Stimulated activated CD8-positive, alpha-beta memory T cell treated with anti-CD3 and anti-CD28 coated beads, Interleukin-15, amount 100 ng/mL, for 48 hours (primary cell): ENCODE measurements at places on chromosomes 12 and 14.

- DNase-seq = no peak
Observed at GRCh38 chr12:125744201-125744600, 679.0 kb downstream of the AACS start.

DNA sequence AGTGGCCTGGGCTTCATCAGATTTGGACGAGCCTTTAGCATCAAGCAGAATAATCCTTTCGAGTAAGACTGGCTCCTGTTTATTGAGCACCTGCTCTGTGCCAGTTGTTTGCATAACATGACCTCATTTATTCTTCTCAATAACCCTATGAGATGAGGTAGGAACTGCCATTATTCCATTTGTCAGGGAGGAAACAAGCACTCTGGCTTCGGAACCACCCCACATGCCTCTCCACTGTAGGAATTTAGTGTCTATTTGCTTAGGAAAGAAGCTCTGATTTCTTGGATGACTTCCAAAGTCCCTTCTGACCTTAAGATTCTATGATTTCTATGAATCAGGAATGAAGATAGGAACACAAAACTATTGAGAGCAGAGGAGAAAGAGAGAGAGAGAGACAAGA lies 11.0 kb downstream of the SAMD4A start:
- DNase-seq = no peak

- DNase-seq = no peak
Observed at GRCh38 chr14:54088271-54088670, 131.6 kb upstream of the BMP4 start.

GRCh38 chr14:51487848-51488247 lies 163.9 kb upstream of the FRMD6 start:
- DNase-seq = no peak

GRCh38 chr14:95485222-95485819 lies 31.1 kb downstream of the SYNE3 start:
- DNase-seq = no peak

- DNase-seq = no peak
Observed at GRCh38 chr12:30624009-30624408, 71.7 kb downstream of the IPO8 start.

- no peak for DNase-seq
Observed at GRCh38 chr14:81509838-81510452, 23.7 kb downstream of the SEL1L start.

DNA sequence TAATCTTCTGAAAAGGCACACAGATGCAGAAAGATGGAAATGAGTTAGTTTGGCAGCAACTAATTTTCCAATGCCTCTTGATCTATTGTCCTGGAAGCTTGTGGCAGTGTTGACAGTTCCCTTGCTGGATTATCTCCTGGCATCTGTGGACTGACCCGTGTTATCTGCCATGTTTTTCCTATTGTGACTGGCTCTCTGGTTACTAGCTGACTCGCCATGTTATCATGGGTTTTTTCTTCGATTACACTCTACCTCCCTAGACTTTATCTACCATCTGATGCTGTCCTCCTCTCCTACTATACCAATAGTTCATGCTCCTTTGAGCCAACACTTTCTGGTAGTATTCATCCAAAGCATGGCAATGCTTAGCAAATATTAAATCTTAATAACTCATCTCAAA lies 63.3 kb upstream of the FLRT2 start:
- no peak for DNase-seq

GRCh38 chr14:60662982-60663381 lies 13.7 kb upstream of the SIX1 start:
- no peak for DNase-seq

DNA sequence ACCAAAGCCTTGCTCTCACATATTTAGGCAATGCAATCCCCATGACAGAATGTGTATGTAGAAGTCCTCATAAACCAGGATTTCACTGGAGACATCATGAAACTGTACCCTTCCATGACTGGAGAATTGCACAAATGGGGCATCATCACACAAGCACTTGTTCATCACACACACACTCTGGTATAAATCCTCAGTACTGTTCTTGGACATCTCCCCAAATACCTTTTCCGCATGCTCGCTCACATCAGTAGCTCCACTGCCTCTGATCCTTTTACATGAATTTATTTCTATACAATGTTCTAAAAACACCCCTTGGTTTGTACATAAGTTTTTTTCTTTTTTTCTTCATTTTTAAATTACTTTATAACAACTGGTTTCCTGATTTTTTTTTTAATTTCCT lies 3.3 kb upstream of the ING4 start:
- no peak for DNase-seq

- no peak for DNase-seq
Observed at GRCh38 chr14:21612324-21612723, 22.4 kb downstream of the OR10G2 start.

GRCh38 chr12:73106296-73106695 lies 834.1 kb downstream of the TRHDE start:
- no peak for DNase-seq

GRCh38 chr14:104981699-104982541 lies 3.7 kb upstream of the CLBA1 start:
- no peak for DNase-seq

GRCh38 chr12:122099280-122099749 lies 20.8 kb downstream of the MLXIP start:
- DNase-seq = no peak

DNA sequence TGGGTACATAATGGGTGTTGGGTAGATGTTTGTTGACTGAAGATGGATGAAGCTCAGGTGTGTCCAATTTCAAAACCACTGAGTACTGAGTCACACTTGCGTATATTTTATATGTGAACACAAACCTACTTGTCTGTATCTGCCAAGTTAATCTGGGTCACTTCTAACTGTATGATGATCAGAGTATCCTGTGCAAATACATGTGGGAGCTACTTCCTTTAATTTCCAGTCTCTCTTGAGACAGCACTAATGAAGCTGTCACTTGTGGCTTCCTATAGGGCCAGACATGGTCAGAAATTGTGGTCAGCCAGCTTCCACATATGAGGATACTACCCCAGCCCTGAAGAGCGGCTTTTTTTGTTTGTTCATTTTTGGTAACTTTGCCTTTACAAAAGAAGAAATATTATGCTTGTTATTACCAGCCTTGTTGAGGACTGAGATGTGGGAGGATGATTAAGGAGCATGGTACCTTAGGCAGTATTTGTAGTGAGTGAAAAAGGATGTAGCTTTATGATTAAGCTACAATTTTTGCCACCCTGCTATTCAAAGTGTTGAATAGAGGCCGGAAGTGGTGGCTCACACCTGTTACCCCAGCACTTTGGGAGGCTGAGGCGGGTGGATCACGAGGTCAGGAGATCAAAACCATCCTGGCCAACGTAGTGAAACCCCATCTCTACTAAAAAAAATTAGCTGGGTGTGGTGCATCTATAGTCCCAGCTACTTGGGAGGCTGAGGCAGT lies 32.4 kb downstream of the PLXNC1 start:
- DNase-seq = no peak

DNA sequence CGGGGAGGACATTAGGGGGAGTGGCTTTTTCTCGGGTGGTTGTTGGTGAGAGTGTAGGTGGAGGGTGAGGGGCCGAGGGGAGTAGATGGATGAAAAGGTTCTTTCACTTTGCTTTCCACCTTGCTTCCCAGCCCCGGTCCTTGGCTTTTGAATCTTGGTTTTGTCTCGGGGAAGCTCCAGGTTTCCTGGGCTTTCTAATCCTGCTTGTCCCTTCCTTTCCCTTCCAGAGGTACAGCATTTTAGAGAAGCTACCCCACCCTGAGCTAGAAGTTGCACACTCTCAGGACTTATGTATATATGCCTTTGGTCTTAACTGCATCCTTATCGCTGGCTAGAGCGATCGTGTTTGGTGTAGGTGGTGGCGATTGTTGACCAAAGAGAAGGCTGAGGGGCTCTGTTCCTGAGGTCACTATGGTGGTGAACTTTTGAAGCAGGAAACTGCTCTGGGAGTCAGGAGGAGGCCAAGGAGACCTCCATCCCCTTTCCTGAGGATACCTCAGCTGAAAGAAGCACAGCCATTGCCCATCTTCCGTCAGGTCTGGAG lies 862 bp downstream of the PIP4K2C start:
- DNase-seq = no peak

DNA sequence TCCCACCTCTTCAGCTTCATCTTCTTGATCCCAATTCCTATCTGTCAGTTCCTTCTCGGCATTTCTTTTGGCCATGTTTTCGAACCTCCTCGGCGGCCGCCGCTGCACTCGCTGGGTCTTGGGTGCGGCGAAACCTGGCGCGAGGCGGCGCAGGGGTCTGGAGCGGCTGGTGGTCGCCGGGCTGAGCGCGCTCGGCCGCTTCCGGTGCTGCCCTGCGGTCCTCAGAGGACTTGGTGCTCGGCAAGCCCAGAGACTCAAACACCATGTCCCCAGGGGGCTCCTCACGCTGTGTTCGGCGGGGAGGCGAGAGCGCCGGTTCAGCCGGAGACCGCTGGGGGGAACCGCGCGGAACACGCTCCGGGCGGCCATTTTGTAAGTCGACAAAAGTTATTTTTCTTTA lies 51.8 kb downstream of the PPP1R36 start:
- DNase-seq = no peak

GRCh38 chr14:33356181-33356580 lies 417.5 kb downstream of the NPAS3 start:
- DNase-seq = no peak

- DNase-seq = no peak
Observed at GRCh38 chr14:76426161-76426696, 50.3 kb downstream of the ESRRB start.

GRCh38 chr12:102465762-102466560 lies 14.4 kb downstream of the IGF1 start:
- DNase-seq = no peak

GRCh38 chr12:98725476-98726247 lies 80.6 kb downstream of the APAF1 start:
- peak; percentile 36 for DNase-seq

- DNase-seq = peak; percentile 49
Observed at GRCh38 chr12:47767216-47767724, 5.8 kb upstream of the SLC48A1 start.

DNA sequence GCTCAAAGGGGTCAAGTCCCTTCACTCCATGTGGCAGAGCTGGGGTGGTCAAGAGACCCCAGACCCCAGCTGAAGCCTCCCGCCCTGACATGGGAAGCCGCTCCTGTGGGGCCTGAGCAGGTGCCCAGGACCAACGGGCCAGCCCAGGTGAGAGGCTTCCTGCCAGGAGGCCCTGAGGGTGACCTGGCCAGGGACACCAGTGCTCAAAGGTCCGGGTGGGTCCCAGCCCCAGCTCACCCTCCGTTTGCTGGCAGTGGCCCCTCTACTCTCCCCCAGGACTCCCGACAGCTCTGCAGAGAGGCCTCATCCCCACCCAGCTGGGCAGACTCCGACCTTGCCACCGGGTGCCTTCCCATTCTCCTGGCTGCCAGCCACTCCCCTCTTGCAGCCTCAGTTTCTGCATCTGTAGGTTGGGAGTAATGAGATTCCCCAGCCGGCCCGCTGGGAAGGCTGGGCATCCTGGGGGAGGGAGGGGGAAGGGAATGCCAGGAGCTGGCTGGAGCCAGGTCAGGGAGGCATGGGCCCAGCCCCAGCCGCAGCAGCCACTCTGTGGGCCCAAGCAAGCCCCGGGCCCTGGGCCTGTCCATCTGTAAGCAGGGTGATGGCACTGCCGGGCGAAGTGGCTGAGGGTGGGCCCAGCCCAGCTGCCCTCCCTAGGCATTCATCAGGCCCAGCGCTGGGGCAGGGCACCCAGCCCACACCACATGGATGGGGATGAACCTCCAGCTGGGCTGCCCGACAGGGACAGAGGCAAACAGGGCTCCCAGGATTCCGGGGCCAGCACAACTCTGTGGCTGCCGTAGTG lies 10.3 kb upstream of the INF2 start:
- no peak for DNase-seq

DNA sequence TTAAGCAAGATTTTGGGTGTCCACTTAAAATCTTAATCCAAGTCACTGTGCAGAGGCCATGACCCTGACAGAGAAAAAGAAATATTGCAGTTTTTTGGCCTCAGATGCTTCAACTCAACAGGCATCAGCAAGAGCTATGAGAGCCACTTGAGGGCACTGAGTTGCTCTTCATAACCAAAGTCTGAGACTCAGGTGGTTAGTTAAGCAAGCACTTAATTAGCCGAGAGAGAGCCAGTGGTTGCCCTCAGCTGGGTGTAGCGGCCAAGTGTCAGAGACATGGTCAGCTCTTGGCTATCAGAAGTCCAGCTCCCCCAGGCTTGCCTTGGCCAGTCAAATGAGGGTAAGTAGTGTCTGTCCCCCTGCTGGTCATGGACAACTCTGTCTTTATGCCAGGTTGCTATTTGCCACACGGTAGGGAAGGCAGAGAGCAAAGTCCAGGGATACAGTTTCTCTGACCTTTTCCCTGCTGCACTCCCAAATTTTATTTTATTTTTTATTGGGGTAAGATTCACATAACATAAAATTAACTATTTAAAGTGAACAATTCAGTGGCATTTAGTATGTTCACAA lies 9.0 kb upstream of the KRT71 start:
- DNase-seq = no peak

DNA sequence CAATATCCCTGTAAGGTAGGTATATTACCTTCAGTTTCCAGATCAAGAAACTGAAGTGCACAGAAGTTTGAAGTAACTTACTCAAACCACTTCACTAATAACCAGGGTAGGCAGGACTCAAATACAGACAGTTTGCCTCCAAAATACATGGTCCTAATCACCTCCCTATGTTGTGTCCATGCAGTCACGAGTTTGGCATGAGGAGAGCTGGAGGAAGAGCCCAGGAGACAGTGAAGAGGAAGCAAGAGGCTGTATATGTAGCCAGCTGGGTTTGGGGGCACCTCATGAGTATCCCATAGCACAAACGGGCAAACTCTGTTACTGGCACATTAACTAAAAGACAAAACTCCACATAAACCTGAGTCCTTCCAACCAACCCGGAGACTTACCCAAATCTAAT lies 79.2 kb downstream of the DUSP16 start:
- DNase-seq = no peak

- DNase-seq = no peak
Observed at GRCh38 chr14:102491366-102491765, 18.2 kb downstream of the ANKRD9 start.

GRCh38 chr12:45890276-45890675 lies 100.1 kb downstream of the SCAF11 start:
- DNase-seq = no peak

- no peak for DNase-seq
Observed at GRCh38 chr12:82242729-82243128, 115.5 kb downstream of the CCDC59 start.

DNA sequence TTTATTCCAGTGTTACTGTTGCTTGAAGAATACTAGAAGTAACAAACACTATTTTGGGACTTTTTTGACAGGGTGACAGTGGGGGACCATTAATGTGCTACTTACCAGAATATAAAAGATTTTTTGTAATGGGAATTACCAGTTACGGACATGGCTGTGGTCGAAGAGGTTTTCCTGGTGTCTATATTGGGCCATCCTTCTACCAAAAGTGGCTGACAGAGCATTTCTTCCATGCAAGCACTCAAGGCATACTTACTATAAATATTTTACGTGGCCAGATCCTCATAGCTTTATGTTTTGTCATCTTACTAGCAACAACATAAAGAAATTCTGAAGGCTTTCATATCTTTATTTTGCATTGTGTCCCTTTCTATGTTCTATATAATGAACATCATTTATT lies 44.5 kb downstream of the TMPRSS12 start:
- DNase-seq = no peak

DNA sequence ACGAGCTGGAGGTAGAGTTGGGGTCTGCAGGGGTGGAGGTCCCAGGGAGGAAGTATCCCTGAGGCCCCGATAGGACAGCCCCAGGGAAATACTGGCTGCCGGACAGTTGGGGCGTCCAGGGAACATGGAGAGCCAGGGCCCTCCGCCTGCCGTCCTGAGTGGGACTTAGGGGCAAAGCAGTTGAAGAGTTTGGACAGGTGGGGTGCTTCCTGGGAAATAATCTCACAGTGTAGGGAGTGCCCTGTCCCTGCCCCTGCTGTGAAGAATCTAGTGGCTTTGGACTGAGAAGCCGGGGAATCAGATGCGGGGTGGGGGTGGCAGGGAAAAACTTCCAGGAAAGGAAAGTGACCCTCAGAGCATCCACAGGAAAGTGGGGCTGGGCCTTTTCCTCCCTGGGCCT lies 9.8 kb upstream of the HHIPL1 start:
- DNase-seq = no peak
